Thoracic aorta (tissue), 2 donors: ENCODE measurements at places on chromosomes 12 and 14. TPM values are rescaled to one million over a fixed set of nuclear protein-coding genes. Genes with fewer than 3 reads are reported as not detected.

Gene LRTM2
- not detected for total RNA-seq

GRCh38 chr12:113385282-113385882 lies 18.3 kb downstream of the SDS start:
- DNase-seq, result no peak

DNA sequence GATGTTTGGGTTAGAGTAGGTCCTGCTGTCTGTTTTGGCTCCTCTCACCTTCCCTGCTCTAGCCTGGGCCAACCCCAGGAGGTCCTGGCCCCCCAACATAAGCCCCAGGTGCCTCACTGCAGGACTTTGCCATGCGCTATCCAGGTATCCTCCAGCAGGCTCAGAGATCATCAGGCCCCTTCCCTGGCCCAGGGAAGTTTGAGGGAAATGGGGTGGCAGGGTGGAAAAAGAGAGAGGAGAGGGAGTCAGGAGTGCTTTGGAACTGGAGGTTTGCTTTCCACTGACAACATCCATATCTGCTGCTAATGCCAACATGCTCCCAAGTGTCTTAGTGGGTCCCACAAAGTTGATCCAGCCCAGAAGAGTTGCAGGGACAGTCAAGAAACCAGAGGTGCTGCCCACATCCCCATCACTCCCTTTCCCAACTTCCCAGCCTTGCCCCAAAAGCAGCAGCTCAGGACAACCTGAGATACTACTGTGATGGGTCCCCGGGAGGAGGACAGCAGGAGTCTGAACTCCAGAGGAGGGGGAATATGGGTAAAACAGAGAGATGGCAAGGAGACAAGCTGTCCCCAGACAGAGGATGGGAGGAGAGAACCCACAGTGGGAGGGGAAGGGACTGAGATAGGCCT lies 677 bp downstream of the TNS2 start:
- no peak for DNase-seq

- DNase-seq, result no peak
These were observed 21.0 kb upstream of the MYL2 start for GRCh38 chr12:110941391-110941790.

DNA sequence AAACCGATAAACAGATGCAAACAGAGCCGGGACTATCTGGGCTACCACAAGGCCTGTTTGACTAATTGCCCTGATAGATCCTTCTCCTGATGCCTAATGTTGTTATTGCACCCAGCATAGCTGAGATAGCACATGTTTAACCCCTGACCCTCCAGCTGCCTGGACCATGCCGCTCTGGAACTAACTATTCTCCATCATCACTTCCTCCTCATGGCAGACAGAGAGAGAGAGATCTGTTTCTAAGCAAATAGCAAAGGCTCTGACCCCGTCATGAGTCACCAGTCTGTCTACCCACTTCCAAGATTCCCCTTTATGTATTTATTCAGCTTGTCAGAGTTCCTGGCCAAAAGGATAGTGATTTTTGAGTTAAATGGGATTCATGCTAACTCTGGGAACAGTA lies 58.2 kb upstream of the FLRT2 start:
- no peak for DNase-seq

GRCh38 chr14:99382781-99383471 lies 97.7 kb downstream of the SETD3 start:
- DNase-seq, result no peak
